ENCODE measurements at places on chromosomes 16 and 17.

DNA sequence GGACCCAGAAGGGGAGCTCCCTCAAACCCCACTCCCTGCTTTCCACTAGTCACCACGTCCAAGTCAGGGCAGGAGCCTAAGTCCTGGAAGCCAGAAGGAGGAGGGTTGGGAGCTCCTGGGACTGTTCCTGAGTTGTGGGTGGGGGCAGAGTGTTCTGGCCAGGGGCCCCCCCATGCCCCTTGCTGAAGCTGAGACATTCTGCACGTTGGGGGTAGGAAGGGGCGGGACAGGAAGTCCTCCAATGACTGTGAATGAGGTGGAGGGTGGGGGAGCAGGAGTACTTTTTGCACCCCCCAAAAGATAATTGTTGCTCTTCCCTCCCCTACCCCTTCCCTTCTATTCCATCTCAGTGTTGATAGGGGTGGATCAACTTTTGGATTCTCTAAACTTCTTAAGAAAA lies 21.4 kb upstream of the C17orf113 start:
- DNase-seq: no peak

DNA sequence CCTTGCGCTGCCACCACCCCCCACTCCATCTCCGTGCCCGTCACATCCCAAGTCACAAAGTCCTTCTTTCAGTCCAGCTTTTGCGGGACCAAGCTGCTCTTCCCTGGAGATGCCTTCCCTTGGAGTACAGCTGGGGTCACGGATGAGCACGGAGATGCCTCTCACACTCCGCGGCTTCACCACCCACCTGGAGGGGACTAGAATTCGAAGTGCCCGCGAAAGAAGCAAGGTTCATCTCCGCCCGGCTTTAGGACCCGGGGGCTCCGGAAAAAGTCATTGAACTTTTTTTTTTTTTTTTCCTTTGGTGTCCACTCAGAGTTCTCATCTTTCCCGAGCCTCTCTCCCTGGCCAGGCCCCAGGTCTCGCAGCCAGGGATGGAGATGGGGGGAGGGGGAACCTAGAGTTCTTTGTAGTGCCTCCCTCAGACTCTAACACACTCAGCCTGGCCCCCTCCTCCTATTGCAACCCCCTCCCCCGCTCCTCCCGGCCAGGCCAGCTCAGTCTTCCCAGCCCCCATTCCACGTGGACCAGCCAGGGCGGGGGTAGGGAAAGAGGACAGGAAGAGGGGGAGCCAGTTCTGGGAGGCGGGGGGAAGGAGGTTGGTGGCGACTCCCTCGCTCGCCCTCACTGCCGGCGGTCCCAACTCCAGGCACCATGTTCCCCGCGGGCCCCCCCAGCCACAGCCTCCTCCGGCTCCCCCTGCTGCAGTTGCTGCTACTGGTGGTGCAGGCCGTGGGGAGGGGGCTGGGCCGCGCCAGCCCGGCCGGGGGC lies at the start of gene FKBP10:
Gene FKBP10 (plus strand): TSS at position 624 of the 771 bp plus-strand sequence. CDS start 31 bp downstream, at position 655.
- peak; percentile 88 for DNase-seq

- peak; percentile 26 for DNase-seq
Observed at GRCh38 chr17:59513934-59514841, 51.2 kb upstream of the DHX40 start.

- no peak for DNase-seq
Observed at GRCh38 chr16:77995843-77996455, 26.4 kb upstream of the CLEC3A start.

GRCh38 chr17:62014526-62014925 lies 50.6 kb downstream of the MED13 start:
- DNase-seq: no peak

- no peak for DNase-seq
Observed at GRCh38 chr17:76480632-76481031, 13.2 kb downstream of the AANAT start.

DNA sequence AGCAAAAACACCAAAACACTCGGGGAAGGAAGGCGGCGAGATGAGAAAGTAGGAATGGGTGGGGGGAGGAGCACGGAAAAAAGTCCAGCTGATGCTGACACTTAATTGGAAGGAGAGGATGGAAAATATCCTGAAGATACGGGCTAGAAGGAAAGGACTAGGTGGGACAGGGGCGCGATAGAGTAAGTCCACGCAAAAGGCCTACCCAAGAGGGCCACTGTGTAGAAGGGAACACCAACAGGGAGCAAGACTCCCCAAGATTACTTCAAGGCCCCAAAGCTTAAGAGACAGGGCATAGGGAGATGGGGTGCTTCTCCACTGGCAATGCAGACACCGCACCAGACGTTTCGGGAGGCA lies 736 bp downstream of the APPBP2 start:
- no peak for DNase-seq

GRCh38 chr17:41020336-41020735 lies 6.7 kb downstream of the KRTAP1-5 start:
- no peak for DNase-seq

- no peak for DNase-seq
Observed at GRCh38 chr16:31517800-31518402, 9.7 kb upstream of the RUSF1 start.

DNA sequence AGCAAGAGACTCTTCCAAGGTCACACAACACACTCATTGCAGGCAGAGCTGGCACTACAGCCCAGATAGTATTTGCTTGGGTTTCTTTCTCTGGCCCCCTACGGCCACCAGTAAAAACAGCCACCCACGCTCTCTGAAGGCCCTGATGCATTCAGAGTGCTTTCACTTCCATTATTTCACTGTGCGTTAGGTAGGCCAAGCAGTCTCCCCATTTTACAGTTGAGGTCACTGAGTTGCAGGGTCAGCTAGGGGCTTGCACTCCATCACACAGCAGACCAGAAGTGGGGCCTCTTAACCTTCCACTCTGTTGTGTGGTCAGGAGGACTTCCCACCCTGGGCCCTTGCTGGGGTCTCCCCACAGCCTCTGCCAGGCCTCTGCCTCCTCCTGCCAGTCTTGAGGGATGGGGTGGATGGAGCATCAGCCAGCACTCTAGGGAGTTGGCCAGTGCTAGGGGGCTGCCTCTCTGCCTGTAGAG lies 2.5 kb downstream of the TBX21 start:
- DNase-seq: no peak

DNA sequence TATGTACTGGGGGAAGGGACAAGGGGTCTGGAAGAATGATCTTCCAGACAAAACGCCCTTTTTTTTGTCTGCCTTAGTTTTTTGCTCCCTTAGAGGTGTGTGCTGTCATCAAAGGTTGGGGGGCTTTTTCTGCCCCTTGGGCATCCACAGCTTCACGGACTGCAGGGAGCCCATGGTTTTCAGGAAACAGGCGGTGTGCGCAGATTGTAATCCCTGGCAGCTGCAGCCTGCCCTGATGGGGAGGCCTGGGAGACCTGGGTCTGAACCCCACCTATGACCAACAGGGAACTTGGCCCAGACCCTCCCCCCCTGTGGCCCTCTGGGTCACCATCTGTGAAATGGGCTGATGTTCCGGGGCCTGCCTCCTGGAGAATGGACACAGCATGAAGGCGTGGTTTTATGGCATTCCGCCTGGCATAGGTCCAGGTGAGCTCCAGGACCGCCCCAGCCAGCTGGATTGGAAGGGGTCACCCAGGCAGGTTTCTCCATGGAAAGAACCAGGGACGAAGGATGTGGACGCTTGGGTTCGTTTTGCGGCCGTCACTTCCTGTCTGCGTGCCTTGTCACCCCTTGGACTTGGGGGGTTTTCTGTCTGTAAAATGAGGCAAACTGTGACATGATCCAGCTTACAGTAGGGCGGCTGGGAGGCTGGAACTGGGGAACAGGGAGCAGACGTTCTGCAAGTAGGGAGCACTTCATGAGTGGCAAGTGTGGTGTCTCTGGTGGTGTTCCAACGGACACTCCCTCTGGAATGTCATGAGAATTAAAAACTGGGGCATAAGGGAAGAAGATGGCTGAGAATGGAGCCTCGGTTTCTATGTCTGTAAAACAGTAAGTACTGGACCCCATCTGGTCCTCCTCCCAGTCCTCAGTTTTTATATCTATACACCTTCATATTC lies 1.5 kb downstream of the CPNE2 start:
- DNase-seq: no peak

GRCh38 chr17:6862122-6862521 lies 30.6 kb upstream of the TEKT1 start:
- no peak for DNase-seq

- DNase-seq: peak; percentile 94
Observed at GRCh38 chr17:7213895-7214299, 5.7 kb downstream of the DLG4 start.

DNA sequence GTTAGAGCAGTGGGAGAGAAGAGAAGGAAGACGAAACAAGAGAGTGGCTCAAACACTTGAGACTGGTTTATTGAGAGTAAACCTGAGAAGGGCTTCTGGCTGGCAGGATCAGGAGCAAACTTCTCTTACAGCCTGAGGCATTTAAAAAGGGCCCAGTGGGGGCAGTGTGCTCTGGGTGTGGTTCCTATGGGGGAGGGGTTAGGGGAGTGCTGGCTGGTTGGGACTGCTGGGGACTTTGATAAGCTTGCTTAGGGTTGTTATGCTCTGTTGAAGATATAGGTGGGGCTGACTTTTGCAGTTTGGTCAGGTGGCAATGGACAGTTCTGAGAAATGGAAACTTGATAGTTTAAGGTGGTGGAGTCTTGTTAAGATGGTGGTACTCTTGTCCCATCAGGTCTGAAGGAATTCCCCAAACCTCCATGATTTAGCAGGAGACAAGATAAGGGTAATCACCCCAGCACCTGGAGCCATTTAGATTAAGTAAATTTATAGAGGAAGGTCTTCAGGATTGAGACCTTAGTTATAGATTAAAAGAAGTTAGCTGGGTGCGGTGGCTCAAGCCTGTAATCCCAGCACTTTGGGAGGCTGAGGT lies 79.3 kb downstream of the EMP2 start:
- DNase-seq: no peak

- DNase-seq: no peak
Observed at GRCh38 chr17:43018932-43019331, 3.3 kb downstream of the VAT1 start.

DNA sequence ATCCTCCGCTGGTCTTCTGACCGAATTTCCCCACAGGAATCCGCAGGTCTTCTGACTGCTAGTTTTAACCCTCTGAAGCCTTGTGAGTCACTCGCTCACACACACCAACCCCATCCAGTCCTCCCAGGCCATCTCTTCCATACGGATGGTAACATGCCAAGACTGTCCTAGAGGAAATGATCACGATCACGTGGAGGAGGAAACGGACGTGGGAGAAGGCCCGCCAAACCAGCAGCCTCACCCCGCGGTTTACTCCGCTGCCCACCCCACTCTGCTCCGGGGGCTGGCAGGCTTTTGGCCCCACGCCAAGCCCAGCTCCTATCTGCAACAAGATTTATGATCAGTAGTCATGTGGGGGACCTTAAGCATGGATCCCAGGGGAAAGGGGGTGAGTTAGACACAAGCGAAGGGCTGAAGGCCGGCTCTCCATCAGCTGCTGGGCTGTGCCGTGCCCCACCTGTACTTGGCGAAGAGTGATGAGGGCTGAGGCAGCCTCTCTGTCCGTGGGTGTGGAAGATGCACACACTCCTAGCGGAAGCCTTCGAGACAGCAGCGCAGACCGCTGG lies 1.5 kb upstream of the FAAP100 start:
- DNase-seq: peak; percentile 39

- no peak for DNase-seq
Observed at GRCh38 chr16:53147500-53148065, 92.8 kb downstream of the CHD9 start.

- peak; percentile 87 for DNase-seq
Observed at GRCh38 chr17:77372444-77373298, 231.9 kb downstream of the SEC14L1 start.

DNA sequence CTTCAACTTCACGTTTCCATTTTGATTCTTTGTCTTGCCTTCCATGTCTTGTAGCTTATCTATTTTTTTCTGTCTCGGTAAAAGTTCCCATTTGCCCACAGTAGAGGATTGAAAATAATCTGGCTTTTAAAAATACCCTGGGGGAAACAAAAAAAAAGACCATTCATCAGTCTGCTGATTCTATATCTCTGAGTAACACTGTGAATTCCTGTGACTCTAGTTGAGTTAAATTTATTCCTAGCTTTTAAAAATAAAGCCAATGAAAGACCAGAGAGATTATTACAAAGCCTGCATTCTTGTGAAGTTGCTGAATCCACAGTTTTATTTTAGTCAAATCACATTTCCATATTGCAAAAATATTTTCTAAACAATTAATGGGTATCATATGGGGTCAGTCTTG lies 532.3 kb downstream of the CDH13 start:
- no peak for DNase-seq

DNA sequence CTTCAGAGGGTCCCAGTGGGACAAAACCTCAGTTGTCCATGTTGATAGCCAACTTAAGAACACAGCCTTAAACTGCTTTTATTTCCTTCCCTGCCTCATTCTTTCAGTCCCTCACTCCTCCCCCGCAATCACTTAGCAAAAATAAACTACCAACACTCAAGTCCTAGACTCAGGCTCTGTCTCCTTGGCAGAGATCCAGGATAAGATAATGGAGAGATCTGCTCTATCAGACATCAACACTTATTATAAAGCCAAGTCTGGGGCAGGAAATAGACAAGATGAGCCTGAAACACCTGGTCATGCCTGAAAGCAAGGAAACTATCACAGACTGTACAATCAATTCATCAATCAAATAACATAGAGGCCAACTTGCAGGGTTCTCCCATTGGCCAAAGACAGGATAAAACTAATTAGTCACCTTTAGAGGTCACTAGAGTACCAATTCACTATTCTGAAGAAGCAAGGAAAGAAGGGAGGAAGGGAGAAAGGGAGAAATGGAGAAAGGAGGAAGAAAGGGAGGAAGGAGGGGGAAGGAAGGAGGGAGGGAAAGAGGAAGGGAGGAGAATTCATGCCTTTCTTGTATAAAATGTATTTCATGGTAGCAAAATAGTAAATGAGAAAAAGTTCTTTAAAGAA lies 15.7 kb downstream of the HYDIN start:
- no peak for DNase-seq

DNA sequence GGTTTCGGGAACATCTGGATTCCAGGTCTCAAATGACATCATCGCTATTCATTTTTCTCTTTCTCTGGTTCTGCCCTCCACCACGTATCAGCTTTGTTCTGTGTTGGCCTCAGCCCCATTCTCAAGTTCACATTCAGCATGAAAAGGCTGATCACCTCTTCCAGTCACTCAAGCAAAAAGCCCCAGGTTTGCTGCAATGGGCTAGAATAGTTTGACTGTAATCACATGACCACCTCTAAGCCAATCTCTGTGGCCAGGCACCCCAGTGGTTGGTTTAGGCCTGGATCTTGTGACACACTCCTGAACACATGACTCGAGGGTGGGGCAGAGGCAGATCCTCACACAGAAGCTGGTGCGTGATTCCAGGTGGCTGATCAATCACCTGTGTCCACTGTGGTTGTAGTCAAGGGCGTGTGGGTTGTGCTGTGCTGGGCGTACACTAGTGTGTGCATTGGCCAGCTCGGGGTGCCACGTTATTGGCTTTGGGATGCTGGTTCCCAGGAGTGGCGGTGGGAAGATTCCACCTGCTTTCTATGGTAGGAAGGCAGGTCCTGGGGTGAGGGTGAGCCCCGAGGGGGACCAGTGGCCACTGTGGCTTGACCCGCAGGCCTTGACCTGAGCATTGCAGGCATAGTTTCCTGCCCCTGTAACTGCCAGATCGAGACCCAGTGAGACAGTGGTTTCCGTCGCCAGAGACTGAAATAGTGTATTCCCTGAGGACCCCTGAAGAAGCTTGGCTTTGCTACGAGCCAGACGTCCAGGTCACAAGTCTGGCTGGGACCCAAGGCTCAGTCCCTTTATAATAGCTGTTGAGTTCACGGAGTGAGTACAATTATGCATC lies 12.0 kb downstream of the EEF2K start:
- DNase-seq: no peak

- no peak for DNase-seq
Observed at GRCh38 chr16:86663685-86664521, 85.6 kb downstream of the FOXL1 start.

- DNase-seq: no peak
Observed at GRCh38 chr17:39064819-39065218, 86.6 kb downstream of the PLXDC1 start.

- DNase-seq: no peak
Observed at GRCh38 chr16:70594569-70594968, 51.8 kb upstream of the IL34 start.
